ENCODE measurements at places on chromosomes 7 and 10. TPM values are rescaled to one million over a fixed set of nuclear protein-coding genes. Genes with fewer than 3 reads are reported as not detected.
A peak's percentile ranks its signal among the peaks of the same experiment; 100 is the strongest.

DNA sequence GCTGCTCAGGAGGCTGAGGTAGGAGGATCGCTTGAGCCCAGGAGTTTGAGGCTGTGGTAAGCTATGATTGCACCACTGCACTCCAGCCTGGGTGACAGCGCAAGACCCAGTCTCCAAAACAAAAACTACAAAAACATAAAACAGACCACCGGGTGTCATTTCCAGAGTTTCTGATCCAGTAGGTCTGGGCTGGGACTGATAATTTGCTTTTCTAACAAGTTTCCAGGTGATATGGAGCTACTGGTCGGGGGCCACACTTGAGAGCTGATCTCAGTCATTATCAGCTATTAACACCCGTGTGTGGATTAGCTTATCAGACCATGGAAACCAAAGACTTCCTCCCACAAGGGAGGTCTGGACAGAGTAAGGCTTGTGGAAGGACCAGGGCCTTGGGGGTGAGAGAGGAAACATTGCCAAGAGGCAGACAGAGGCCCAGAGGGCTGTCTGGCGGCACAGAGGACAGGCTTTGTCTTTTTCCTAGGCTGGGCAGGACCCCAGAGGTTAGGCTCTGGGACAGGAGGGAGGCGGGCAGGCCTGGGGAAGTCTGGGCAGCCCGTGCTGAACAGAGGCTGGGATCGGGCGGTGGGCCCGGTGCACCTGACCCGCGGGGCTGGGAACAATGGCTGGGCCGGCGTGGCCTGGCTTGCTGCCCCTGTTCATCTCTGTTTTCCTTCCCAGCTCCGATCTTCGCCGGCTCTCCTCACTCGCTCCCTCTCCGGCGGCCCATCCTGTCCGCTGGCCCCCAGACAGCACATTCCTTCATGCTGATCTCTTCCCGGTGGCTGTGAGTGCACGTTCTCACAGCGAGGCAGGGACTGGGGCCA is 25.2 kb downstream of the TMEM270 start:
- no peak for DNase-seq

The SFTPA1 gene
- total RNA-seq: not detected

GRCh38 chr10:48656241-48656913 is 28.3 kb upstream of the WDFY4 start:
- DNase-seq: peak; percentile 84

GRCh38 chr10:117222976-117223692 is 17.8 kb upstream of the SLC18A2 start:
- no peak for DNase-seq

DNA sequence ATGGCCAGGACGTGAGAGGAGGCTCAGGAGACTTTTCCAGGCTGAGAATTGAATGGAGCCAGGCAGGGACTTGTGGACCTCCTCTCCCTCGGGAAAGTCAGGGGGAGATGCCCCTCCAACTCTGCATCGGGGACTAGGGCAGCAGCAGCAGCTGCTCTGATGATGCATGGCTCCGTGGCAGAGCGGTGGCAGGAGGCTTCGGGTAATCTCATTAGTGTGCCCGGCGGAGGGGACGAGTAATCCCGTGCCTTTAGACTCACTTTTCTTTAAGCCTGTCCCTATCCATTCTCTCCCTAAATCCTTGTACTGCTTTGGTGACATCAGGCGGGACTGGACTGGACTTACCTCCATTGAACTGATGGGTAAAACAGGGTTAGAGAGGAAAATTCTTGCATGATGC is 75.1 kb downstream of the ZMIZ1 start:
- DNase-seq: no peak

GRCh38 chr7:84144480-84144879 is 50.1 kb downstream of the SEMA3A start:
- DNase-seq: peak; percentile 53

- no peak for DNase-seq
Measured at GRCh38 chr10:17004801-17005380, 124.7 kb downstream of the CUBN start.

DNA sequence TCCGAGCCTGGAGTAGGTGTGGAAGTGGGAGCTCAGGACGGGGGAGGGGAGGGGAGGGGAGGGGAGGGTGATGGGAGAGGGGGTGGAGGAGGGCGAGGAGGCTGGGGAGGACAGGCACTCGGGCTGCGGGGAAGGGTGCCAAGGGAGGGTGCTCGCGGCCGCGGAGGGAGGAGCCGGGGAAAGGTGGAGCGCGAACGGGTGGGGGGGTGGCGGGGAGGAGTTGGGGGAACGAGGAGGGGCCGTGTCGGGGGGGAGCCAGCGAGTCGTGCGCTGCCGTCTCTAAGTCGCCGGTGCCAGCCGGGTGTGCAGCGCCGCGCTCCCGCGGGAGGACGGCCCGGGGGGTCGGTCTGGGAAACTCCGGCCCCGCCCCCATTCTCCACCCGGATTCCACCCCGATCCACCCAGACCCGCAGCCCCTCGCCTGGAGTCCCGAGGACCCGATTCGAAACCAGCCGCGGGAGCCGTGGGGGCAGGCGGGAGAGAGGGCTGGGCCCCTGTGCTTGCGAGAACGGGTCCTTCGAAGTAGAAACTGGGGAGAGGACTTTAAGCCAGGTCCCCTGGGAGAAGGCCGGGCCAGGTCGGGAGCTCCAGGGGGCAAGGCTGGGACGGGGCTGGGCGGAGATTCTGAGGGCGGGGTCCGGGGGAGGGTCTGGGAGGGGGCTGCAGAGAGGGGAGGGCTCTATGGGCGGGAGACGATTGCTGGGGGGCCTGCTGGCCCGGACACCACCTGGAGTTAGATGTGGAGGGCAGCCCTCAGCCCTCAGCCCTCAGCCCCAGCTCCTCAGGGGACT is at the start of gene ZNF467:
ZNF467 (minus strand) TSS at position 143 of the 791 bp plus-strand sequence. CDS start 2,556 bp downstream, outside the sequence.
- no peak for DNase-seq

GRCh38 chr10:71816936-71817618 is 34.0 kb downstream of the PSAP start:
- DNase-seq: no peak

GRCh38 chr7:39310699-39311098 is 255.5 kb upstream of the YAE1 start:
- DNase-seq: no peak

GRCh38 chr10:103067956-103068355 is 125.1 kb downstream of the NT5C2 start:
- DNase-seq: no peak

DNA sequence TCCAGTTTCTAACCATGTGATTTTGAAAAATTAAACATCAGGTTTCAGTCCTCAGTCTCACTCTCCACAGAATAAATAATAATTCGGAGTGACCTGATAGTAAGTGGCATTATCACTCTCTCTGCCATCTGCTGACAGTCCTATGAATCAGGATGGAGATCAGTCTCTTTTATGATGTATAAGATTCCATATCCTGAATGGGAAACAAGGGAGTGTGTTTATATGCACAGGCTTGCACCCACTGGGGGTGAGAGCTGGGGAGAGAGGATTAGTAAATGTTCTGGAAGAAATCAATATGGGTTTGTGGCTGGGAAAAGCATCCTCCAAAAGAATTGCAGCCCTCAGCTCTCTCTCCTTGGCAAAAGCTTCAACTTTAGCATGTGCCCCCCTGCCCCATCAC is 45.3 kb downstream of the DGKI start:
- no peak for DNase-seq

The ZNF365 gene
- 4.2 TPM for total RNA-seq

GRCh38 chr10:84798312-84798711 is 469.9 kb downstream of the CCSER2 start:
- DNase-seq: no peak

Measured in NCI-H460 (cell line).